NCI-H2081 treated with DMSO at 0.1 percent for 48 hours (cell line): ENCODE measurements at places on chromosomes 3 and 15.
A peak's percentile ranks its signal among the peaks of the same experiment; 100 is the strongest.

DNA sequence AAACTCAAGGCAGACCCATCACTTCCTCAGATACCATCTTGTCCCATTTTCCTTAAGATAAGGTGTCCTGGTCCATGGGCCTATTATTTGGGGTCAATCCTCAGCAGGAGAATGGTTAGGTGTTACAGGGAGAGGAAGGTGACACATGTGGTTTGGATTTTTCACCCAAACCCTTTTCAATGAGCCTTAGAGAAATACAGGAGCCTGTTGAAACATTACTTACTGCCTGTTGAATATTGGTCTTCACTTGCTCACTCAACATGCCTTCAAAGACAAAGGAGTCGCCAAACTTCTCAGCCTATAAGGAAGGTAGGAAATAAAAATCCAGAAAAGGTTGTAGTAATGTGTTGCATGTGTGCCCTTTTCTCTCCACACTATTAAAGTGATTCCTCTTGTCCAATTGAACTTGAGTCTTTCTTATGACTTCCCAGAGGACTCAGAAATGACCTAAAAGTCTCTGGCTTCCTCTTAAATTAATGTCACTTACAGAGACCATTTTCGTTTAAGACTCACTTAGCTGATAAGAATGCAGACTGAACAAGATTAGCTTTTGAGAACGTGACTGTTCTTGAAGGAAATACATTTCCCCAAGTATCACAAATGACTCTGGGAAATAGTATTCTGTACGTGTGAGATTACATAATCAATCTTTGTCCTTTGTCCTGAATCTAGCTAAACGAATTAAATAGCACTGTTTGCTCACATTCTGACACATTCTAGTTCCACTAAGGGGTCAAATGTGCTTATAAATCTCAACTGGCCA lies 17.8 kb downstream of the SUMF1 start:
- no peak for DNase-seq

DNA sequence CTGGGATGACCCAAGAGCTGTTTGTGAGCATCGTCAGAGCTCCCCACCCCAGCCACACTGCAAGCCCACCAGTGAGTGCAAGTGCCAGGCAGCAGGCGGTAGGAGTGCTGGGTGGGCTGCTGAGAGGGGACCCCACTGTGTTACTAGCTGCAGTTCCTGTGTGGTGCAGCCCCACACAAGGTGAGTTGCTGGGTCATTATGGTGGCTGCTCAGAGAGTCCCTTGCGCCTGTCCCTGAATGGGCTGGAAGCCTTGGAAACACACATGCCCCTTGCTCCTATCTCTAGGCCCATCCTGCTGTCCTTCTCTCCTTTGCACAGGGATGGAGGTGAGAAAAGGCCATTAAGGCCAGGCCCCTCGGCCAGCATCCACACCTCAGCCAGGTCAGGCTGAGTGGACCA lies 83.7 kb downstream of the SEC22A start:
- no peak for DNase-seq

DNA sequence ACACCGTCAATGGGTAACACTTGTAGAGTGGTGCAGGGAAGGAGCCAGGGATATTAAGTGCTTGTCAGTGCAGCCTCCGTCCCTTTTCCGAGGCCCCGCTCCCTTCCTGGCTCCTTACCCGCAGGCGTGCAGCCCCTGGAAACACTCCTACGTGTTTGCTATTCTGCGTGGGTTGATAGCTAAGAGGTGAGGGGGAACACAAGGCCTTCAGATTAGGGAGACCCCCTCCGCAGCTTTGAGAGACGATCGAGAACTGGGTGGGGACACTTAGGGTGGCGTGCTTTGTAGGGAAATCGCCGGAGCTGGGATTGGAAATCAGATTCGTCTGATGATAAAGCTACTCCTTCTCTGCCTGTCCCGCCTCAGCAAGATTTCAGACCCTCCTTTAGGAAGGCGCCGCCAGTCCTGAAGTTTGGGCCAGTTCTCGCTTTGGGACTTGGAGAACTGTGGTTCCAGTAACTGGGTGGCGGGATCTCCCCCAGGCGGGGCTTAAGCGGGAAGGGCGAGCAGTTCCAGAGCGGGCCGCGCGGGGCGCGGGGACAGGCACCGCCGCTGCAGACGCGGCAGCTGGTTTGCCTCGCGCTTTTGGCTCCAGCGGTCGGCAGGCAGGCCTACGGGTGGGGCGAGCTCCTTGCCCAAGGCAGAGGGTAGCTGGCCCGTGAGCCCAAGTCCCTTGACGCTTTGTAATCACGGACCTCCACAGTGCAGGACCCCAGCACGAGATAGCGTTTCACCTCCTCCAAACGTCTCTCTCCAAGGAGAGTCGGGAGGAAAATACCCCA lies 8.0 kb upstream of the FAM107A start:
- peak; percentile 39 for DNase-seq

- no peak for DNase-seq
Measured at GRCh38 chr3:59816312-59816711, 766.5 kb upstream of the CFAP20DC start.

DNA sequence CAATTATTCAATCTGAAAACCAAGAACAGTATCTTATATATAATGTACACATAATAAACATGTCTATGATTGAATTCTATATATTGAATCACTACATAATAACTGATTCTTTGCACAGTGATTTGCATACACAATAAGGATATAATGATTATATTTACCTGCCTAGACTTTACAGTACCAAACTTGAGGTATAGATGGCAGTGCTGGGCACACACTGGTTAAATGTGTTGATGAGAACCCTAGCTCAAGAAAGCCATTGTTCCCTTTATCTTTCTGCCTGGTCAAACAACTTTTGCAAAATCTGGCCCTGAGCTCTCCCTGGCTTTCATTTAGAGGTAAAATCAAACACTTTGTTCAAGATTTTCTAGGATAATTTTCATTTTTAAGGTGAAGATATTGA lies 697.7 kb downstream of the TUSC7 start:
- DNase-seq, result peak; percentile 56

DNA sequence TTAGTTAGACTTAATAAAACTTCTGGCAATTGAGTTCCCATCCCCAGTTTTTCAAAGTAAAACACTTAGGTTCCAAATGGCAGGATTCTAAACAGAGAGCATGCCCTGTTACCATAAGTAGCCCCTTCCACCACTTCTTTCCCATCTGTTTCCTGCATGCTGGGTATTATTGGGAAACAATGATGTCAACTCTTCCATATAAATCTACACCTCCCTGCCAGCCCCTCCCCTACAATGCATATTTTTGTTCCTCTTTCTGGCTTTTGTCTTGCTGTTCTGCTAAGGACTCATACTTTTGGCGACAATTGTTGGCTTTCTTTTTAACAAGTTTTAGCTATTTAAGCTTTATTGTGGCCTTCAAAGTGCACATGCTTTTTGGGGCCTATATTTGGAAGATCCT lies 11.1 kb downstream of the ARHGAP31 start:
- no peak for DNase-seq
